ENCODE measurements at places on chromosomes 12 and 14. TPM values are rescaled to one million over a fixed set of nuclear protein-coding genes. Genes with fewer than 3 reads are reported as not detected.

PMCH gene
- polyA plus RNA-seq = not detected

- no peaks in the 10 kb centered on the region for H3K27me3 ChIP-seq
- no peak for DNase-seq
- H3K4me3 ChIP-seq = no peak overlapping the region
- H3K27ac ChIP-seq = no peak overlapping the region
Measured at GRCh38 chr12:124240493-124240892, 54.4 kb upstream of the RFLNA start.

IRAK3 gene
- polyA plus RNA-seq = 1.8 TPM

DNA sequence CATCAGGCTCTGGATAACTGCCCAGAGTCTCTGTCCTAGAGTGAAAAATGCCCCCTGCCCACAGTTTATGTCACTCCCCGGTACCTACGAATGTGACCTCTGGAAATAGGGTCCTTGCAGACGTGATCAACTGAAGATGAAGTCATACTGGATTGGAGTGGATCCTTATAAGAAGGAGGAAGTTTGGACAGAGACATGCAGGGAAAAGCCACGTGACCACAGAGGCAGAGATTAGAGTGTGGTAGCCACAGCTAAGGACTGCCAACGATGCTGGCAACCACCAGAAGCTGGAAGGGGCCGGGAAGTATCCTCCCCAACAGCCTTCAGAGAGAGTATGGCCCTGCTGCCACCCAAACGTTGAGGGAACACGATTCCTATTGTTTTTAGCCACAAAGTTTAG is 101.2 kb upstream of the NCOR2 start:
- H3K27ac ChIP-seq = no peak overlapping the region
- no peaks in the 10 kb centered on the region for H3K27me3 ChIP-seq
- DNase-seq = no peak
- no peaks in the 10 kb centered on the region for H3K4me1 ChIP-seq

DNA sequence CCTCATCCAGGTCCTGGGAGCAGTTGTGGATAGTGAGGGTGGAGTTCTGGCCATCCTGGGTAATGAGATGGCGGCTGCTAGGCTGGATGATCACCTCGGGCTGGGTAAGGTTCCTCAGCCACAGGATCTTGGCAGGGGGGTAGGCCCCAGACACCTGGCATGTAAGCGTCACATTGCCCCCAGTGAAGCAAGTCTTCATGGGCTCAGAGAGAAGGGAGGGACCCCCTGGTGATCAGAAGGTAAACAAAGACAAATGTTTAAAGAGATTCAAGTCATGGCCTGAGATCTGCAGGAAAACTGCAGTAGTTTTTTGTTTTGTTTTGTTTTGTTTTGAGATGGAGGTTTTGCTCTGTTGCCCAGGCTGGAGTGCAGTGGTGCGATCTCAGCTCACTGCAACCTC is 12.8 kb upstream of the WSB2 start:
- H3K27ac ChIP-seq = no peak overlapping the region
- H3K4me3 ChIP-seq = no peak overlapping the region
- no peaks in the 10 kb centered on the region for H3K4me1 ChIP-seq
- no peaks in the 10 kb centered on the region for H3K36me3 ChIP-seq
- H3K27me3 ChIP-seq = no peaks in the 10 kb centered on the region
- no peak for DNase-seq

GRCh38 chr14:95696741-95697140 is 10.5 kb downstream of the TCL1B start:
- no peak overlapping the region for H3K27ac ChIP-seq
- H3K27me3 ChIP-seq = no peaks in the 10 kb centered on the region
- H3K36me3 ChIP-seq = no peaks in the 10 kb centered on the region
- no peak overlapping the region for H3K4me3 ChIP-seq
- no peaks in the 10 kb centered on the region for H3K4me1 ChIP-seq

BCL2L14 gene
- not detected for polyA plus RNA-seq

GRCh38 chr14:94423453-94424056 is 29.0 kb downstream of the SERPINA11 start:
- no peaks in the 10 kb centered on the region for H3K36me3 ChIP-seq
- peak; percentile 34 for DNase-seq
- no peaks in the 10 kb centered on the region for H3K4me1 ChIP-seq
- H3K27ac ChIP-seq = no peak overlapping the region
- H3K27me3 ChIP-seq = no peaks in the 10 kb centered on the region

DNA sequence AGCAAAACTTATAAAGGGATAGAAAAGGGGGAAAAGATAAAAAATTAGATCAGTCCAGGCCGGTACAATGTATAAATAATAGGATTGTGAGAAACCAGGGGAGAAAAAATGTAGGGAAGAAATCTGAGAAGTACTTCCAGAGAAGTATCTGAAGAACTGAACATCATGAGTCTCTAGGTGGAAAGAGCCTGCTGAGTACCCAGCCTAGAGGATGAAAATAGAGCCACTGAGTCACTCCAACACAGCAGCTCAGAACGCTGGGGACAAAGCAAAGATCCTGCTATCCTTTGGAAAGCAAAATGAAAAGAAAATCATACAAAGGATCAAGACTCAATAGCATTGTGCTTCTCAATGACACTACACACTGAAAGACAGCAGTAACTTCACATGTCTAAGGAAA is 138.0 kb downstream of the ANO6 start:
- H3K4me1 ChIP-seq = peaks cover 32% of the 10 kb centered on the region
- no peak overlapping the region for H3K27ac ChIP-seq
- no peaks in the 10 kb centered on the region for H3K36me3 ChIP-seq
- no peaks in the 10 kb centered on the region for H3K27me3 ChIP-seq

DNA sequence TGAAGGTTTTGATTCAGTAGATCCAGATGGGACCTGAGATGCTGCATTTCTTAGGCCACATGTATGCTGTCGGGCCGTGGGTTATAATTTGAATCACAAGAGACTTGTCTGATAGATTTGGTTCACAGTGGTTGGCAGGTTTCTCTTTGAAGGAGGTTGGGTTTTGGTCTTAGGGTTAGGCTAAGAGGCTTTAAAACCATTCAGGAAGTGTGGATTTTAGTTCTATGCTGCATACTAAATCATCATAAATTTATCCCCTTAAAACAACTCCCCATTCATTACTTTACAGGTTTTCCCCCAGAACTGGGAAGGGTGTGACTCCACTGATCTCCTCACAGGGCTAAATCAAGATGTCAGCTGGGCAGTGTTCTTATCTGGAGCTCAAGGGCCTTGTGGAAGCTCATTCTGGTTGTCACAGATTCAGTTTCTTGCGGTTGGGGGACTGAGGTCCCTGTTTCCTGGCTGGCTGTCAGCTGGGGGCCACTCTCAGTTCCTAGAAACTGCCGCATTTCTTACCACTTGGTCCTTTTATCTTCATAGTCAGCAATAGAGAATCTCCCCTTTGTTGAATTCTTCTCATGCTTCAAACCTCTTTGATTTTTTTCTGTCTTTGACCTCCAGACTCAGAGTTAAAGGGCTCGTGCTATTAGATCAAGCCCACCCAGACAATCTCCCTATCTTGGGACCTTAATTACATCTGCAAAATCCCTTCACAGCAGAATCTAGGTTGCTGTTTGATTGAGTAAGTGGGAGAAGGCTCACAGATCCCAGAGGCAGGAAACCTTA is 20.6 kb upstream of the PCNX1 start:
- no peak overlapping the region for H3K27ac ChIP-seq
- no peaks in the 10 kb centered on the region for H3K27me3 ChIP-seq
- no peak overlapping the region for H3K4me3 ChIP-seq
- no peaks in the 10 kb centered on the region for H3K4me1 ChIP-seq
- DNase-seq = no peak
